Stimulated activated CD4-positive, alpha-beta T cell treated with anti-CD3 and anti-CD28 coated beads, Interleukin-15, amount 100 ng/mL, for 1 hour (primary cell): ENCODE measurements at places on chromosomes 5 and 9.

DNA sequence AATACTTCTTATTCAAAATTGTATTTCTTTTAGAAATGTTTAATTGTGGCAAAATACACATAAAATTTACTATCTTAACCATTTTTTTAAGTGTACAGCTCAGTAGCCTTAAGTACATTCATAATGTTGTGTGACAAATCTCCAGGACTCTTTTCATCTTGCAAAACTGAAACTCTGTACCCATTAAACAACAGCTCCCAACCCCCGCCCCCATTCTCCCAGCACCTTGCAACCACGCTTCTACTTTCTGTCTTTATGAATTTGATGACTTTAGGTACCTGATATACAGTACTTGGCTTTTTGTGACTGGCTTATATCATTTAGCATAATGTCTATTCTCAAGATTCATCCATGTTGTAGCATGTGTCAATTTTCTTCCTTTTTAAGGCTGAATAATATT, 2.8 kb upstream of the IL5 start:
- DNase-seq, result no peak

DNA sequence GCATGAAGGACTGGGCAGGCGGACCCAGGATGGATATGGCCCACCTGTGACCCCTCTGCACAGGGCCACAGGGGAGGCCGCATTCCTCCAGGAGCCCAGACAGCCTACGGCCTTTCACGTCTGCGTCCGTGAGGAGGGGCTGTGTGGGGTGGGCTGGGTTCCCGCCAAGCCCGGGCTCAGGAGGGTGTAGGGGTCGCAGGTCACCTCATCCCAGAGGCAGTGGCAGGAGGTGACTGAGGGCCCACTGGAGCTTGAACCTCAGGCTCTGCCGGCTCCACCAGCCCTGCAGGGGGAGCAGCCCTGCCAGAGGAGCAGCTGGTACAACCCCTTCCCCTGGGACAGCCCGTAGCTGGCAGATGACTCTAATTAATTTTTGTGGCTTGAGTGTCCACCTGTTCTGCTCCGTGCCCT, 40.7 kb upstream of the CACNA1B start:
- no peak for DNase-seq

DNA sequence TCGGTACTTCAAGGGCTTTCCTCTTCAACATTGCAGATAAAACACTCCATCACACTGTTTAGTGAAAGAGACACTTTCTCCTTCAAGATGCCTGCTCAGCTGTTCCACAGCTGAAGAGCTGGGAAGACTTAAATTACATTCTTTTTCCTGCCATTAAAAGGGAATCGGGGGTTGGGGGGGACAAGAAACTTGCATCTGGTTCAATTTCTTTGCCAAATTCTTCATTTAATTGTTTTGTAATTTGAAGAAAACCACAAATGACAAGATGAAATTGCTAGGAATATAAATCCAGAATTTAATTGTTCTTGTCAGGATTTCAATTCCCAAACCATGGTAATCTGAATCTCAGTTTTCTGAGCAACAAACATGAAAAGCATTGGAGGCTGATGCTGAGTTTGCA, 478.3 kb downstream of the EBF1 start:
- no peak for DNase-seq

GRCh38 chr5:79759436-79759835, 69.8 kb downstream of the CMYA5 start:
- no peak for DNase-seq

- DNase-seq, result no peak
Observed at GRCh38 chr5:57339521-57339920, 143.1 kb downstream of the ACTBL2 start.

GRCh38 chr5:169591636-169592035, 8.1 kb downstream of the SPDL1 start:
- DNase-seq, result no peak

- no peak for DNase-seq
Observed at GRCh38 chr5:160534125-160534524, 112.5 kb downstream of the PTTG1 start.
